ENCODE measurements at places on chromosomes 2 and 18. TPM values are rescaled to one million over a fixed set of nuclear protein-coding genes. Genes with fewer than 3 reads are reported as not detected.

CHRND gene
- total RNA-seq: not detected

C2orf68 gene
- 6.8 TPM for total RNA-seq

NETO1 gene
- 0.36 TPM for total RNA-seq

DNA sequence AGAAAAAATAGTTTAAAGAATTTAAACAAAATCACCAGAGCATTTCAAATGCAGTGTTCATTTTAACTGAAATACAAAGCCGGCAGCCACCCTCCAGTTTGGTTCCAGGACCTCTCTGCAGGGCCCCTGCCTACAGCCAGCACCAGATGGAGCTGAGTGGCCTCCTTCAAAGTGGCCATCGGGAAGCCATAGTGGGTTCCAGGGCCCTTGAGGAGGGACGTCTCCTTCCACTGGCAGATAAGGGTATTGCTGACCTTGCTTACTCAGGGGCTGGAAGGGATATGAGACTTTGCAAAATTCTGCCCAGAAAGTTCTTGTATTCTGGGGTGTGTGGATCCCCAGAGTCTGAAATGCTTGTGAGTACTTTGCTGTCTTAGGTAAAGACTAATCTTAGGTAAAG lies 205.2 kb upstream of the APCDD1 start:
- no peaks in the 10 kb centered on the region for H3K36me3 ChIP-seq
- H3K4me1 ChIP-seq: no peaks in the 10 kb centered on the region
- H3K4me3 ChIP-seq: no peak overlapping the region

DNA sequence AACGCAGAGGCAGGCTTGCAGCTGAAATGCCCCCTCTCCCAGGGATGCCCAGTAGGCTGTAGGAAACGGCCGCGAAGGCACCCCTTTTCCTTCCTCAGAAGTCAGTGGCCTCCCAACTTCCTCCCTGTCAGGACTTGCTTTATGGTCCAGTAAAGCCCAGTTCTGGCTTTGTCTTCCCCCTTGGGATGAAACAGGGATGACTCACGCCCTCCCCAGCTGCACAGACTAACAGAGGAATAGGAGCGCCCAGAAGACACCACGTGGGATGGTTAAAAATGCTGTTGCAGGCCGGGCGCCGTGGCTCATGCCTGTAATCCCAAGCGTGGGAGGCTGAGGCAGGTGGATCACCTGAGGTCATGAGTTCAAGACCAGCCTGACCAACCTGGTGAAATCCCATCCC lies 6.9 kb downstream of the CREG2 start:
- no peaks in the 10 kb centered on the region for H3K4me1 ChIP-seq
- peaks cover 17% of the 10 kb centered on the region for H3K27me3 ChIP-seq
- no peak overlapping the region for H3K4me3 ChIP-seq
- H3K36me3 ChIP-seq: no peaks in the 10 kb centered on the region
- DNase-seq: peak; percentile 71
- H3K27ac ChIP-seq: no peak overlapping the region

DNA sequence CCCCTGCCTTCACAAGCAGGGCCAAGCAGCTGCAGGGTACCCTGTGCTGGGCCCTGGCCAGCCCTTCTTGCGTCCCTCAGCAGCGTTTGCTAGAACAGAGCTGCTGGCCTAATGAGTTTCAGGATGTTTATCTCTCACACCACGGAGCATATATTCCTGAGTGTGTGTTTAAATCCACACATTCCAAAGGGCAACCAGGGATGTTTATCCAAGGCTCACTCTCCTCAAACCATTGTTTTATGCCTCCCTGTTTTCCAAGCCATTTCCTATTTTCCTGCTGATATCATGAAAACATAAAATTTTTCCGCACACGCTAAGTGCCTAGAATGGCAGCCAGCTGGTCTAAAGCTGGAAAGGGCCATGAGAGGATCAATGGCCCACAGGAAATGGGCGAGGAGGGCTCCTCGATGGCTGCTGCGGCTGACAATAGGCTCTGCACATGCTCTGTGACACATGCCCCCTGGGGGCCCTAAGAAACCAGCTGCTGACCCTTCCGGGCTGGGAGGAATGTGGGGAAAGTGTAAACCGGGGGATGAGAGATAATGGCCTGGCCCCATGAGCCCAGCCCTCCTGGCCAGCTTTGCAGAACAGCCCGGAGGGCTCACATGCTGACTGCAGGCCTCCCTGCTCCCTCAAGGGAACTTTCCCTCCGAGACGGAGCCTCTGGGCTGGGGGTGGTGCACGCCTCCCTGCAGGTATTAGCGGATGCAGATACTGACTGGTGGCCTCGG lies 194.0 kb downstream of the NDUFA10 start:
- no peak for DNase-seq
- no peak overlapping the region for H3K4me3 ChIP-seq
- H3K27me3 ChIP-seq: no peaks in the 10 kb centered on the region
- H3K27ac ChIP-seq: no peak overlapping the region
- no peaks in the 10 kb centered on the region for H3K4me1 ChIP-seq
- H3K36me3 ChIP-seq: no peaks in the 10 kb centered on the region

- peak; percentile 9 for DNase-seq
- no peaks in the 10 kb centered on the region for H3K27me3 ChIP-seq
- H3K27ac ChIP-seq: no peak overlapping the region
- no peaks in the 10 kb centered on the region for H3K4me1 ChIP-seq
These were observed 579.1 kb downstream of the IRS1 start for GRCh38 chr2:226220511-226220910.

GRCh38 chr18:49812286-49813068 lies 856 bp downstream of the ACAA2 start:
- no peaks in the 10 kb centered on the region for H3K36me3 ChIP-seq
- H3K4me1 ChIP-seq: peaks cover 10% of the 10 kb centered on the region
- peak; percentile 15 for DNase-seq
- peak overlapping the region; percentile 94 for H3K27ac ChIP-seq
